ENCODE measurements at places on chromosomes 6 and 20.

DNA sequence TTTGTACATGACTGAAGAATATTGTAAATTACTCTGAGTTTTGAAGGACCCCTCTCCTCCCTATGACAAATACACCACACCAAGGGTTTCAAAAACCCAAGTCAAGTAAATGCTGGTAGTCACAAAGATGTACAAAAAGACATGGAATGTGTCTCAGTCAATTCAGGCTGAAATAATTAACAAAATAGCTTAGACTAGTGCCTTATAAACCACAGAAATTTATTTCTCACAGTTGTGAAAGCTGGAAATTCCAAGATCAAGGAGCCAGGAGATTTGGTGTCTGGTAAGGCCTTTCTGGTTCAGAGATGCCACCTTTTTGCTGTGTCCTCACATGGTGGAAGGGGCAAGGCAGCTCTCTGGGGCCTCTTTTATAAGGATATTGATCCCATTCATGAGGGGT, 202.3 kb upstream of the RIN2 start:
- DNase-seq, result no peak

- DNase-seq, result no peak
These were observed 5.7 kb downstream of the ATXN1 start for GRCh38 chr6:16755544-16755943.

DNA sequence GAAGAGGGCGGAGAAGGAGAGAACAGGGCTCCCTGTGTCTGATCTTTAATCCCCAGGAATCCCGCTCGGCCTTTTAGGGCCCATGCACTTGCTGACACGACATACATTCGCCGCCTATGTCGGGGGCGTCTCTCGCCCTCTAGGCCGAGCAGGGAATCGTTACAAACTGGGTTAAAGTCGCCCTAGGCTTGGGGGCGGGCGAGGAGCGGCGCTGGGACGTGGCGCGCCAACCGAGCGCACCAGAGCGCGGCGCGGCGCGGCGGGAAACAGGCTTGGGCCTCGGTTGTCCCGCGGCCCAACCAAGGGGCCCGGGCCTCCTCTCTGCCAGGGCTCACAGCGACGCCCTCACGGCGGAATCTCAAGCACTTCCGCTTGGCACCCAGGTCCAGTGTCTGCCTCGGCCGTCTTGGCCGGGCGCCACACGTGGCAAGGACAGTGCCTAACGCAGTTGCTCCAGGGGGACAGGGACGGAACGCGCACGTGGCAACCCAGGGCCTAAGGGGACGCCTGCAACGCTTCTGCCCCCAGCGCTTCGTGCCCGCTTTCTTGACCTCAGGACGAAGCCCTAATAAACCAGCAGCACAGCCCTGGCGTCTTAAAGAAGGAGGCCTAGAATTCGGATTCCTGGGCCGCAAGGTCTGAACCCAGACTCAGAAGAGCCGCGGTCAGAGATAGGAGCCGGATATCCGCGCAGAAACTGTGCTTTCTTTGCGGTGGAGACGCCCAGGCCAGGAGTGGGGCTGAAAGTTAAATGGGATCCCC, 71.5 kb downstream of the NCR2 start:
- no peak for DNase-seq

DNA sequence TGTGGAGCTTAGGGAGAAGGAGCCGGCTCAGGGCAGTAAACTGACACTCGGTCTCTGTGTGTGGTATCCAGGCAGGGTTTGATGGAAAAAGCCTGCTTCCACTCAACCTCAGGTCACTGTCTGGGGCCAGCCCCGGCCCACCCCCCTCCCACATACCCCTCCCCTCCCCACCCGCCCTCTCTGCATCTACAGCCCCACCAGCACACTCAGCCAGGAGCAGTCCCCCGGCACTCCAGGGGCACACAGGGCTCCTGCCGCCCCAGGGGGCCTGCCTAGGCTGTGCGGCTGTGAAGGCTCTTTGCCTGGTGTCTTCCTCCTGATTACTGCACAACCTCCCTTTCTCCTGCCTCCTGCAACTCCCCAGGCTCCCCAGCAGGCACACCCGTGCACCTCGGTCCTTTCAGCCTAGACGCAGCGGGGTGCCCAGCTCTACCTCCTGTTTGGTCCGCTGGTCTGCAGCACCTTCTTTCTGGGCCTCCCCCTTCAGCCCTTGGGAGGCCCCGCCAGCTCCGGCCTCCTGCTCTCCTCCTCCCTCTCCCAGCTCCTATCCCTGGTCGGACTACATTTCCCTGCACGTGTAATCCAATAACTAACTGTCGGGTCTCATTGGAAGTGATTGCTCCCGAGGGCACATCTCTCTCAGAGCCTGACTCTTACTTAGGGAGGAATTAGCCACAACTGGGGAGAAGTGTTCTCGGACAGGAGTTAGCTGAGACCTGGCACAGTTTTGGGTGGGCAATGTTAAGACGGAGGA, 1.3 kb upstream of the FOXF2 start:
- DNase-seq, result no peak

- DNase-seq, result no peak
These were observed 38.1 kb upstream of the THBS2 start for GRCh38 chr6:169291646-169292337.

DNA sequence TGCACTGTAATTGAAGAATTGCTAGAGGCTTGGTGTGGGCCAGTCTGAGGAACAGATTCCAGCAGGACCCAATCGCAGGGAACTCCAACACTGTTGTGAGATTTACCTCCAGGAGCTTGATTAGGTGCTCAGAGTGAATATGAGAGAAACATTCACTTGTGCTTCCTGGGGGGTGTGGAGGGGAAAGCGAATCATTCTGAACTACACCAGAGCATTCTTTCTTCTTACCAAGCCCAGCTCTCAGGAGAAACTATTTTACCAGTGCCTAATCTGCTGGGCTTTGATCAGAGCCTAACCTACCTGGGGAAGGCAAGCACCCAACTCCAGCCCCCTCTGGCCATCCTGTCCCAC, 7.4 kb upstream of the SIRPB1 start:
- no peak for DNase-seq

DNA sequence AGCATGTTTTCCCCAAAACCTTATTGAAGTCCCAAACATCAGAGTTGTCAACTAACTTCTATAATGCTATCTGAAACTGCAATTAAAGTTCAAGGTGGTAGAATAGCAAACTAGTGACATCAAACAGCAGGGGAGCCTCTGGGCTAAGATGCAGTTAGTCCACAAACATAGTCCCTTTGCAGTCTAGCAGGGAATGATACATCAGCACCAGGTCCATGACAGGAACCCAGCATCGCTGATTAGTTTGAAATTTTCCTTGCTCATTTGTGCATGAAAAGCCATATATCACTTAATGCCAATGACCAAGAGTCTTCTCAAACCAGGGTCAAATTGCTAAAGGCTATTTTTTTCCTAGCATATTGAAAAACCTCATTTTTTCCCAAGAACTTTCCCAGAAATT, 145.3 kb downstream of the HIVEP2 start:
- no peak for DNase-seq

Data from NCI-H187 (cell line).